Stimulated activated CD8-positive, alpha-beta memory T cell treated with anti-CD3 and anti-CD28 coated beads, Interleukin-15, amount 100 ng/mL, for 4 hours (primary cell): ENCODE measurements at places on chromosomes 2 and 18.

DNA sequence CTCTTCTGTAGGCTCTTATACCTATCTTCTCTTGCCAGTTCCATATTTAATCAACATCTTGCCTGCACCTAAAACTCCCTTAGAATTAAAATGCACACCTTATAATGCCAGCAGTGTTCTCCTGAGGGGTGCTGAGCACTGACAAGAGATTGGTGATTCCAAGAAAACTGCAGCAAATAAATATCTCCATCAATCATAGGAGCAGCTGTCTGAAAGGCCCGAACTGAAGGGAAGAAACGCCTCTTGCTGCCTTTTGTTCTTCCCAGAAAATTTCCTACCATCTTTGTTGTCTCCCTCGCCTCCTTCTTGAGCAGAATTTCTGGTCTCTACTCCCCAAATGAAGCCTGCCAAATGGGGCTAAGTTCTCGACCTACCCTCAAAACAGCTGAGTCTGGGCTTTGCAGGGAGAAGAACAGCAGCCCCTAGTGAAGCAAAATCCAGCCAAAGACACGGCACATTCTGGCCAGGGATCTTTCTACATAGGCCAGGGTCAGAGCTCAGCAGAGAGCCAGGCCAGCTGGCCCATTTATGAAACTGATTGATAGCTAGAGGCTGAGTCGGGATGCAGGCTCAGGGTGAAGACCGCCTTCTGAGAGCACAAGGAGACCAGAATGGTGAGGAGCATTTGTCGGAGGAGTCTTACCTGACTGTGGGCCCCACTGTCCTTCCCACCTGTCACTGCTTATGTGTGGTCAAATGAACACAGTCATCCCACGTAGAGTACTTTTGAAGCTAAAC lies 20.4 kb upstream of the TMEM247 start:
- DNase-seq = no peak

DNA sequence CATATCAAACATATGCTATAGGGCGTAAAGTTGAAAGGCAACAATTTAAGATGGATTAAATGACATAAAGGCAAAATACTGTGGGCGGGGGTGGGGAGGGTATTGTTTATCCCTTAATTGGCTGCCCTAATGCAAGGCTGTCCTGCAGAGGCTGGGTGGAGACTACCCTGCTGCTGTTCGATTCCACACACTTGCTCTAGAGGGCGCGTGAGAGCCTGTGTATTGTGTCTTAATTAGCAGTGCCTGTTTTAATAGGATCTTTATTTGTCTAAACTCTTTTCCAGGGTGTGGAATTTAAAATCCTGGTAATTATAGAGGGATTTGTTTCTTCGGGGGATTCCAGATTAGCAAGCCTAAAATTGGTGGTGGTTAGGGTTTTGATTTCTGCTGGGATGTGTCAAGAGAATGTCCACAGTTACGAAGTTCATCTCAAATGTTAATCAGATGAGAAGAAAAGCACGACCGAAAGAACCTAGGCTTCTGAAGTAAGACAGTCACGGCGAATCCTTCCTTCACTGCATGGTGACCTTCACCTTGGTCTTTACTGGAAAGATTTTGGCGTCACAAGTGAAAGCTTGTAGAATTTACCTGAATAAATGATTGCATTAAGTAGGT lies 103.5 kb upstream of the MAP3K20 start:
- no peak for DNase-seq

DNA sequence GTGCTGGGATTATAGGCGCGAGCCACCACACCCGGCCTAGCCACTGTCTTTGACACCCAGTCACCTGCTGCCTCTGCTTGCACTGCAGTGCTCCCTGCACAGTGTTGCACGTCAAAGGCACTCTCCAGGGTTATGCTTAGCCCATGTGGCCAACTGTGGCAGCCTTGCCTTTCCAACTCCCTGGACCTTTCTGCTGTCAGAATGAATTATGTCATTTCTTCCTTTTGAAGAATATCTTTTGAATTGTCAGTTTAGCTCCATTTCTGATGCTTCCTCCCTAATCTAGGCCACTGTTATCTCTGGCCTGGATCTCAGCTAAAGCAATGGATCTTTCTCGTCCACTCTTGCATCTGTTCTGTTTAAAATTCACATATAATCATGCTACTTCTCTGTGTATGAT lies 29.3 kb upstream of the LRRTM1 start:
- no peak for DNase-seq

DNA sequence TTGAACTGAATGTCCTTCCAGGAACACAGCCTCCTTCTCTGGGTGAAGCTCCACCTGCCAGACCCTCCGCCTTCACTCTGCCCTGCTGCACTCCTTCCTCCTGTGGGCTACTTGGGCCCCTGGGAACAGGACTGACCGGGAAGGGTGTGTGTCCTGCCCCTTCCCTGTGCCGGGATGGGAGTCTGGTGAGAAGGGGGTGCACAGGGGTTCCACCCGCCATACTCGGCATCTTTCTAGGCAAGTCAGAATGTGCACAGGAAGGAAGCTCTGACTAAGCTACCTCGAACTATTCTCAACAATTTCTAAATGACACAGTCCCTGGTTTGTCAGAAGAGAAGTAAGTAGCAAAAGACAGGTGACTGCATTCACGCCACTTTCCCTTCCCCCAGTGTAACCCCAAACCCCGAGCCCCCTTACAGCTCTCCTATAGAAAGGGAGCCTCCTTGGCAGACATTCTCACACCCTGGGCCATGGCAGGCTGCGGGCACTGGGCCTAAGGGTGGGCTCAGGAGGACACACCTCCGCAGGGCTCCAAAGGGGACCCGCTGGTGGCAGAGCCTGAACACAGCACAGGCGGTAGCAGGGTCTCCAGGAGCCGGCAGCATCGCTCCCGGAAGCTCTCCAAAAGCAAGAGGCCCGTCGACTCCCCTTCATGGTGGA lies 184.1 kb downstream of the HDAC4 start:
- DNase-seq = no peak

GRCh38 chr2:173874003-173874893 lies 90.9 kb downstream of the SP3 start:
- no peak for DNase-seq

DNA sequence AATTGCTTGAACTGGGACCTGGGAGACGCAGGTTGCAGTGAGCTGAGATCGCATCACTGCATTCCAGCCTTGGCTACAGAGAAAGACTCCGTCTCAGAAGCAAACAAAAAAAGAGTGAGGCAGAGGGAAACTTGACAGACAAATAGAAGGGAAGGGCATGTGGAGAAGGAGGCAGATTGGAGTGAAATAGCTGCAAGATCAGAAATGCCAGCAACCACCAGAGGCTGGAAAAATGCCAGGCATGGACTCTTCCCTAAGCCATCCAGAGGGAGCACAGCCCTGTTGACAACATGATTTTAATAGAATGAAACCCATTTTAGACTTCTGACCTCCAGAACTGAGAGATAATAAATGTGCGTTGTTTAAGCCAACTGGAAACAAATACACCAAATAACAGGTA lies 447.2 kb upstream of the SPHKAP start:
- no peak for DNase-seq

- no peak for DNase-seq
These were observed 387.8 kb upstream of the SLC39A10 start for GRCh38 chr2:195269220-195269619.

DNA sequence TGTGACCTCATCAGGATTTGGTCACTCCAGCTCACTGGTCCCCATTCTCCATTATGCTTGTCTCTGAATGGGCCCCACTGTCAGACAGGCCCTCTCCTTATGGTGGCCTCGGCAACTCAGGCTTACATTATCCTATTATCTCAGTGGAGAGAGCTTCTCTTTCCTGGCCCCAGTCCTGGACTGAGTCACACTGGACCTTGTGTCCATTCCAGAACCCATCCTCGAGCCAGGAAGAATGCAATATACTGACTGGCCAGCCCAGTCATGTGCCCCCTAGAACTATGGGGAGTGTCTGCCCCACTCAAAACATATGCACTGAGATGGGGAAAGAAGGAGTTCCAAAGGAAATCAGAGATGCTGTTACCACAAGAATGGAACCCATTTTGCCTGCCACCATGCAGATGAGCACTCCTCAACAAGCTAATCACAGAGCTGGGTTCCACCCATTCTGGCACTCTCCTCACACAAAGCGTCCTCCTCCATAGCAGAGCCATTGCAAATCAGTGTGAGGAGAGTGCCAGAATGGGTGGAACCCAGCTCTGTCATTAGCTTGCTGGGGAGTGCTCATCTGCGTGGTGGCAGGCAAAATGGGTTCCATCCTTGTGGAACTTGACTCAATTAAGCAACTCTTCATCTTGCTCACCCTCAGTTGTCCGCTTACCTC lies 71.9 kb downstream of the CHRNA1 start:
- no peak for DNase-seq

DNA sequence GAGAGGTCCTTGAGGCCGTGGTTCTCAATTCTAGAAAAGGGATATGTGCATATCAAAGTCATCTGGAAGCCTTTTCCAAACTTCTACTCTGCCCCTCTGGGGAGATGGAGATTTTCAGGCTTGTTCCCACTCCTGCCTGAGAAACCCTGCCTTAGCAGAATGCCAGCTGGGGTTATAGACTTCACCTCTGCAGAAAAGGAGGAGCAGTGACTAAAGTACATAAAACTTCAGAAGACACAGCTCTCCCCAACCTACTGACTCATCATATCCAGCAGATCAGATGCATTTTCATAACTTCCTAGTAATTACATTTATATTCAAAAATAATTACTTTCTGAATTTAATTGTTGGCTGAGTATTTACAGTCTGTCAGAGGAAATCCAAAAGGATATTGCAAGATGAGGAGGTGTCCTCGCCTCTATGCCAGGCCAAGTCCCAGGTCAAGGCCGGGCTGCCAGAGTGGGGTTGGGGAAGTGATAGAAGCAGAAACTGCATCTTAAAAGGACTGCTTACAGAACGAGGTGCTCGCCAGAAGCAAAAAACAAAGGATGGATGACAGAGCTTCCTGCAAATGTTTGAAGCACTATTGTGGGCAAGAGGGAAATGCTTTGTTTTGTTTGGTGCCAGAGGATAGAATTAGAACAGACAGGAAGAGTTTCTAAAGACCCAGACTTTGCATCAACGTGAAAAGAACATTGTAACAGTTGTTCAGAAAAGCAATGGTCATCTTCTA lies 75.6 kb upstream of the APCDD1 start:
- no peak for DNase-seq

- no peak for DNase-seq
These were observed 61.8 kb upstream of the STK17B start for GRCh38 chr2:196233021-196233804.

GRCh38 chr18:44503854-44504253 lies 176.8 kb upstream of the SETBP1 start:
- no peak for DNase-seq

DNA sequence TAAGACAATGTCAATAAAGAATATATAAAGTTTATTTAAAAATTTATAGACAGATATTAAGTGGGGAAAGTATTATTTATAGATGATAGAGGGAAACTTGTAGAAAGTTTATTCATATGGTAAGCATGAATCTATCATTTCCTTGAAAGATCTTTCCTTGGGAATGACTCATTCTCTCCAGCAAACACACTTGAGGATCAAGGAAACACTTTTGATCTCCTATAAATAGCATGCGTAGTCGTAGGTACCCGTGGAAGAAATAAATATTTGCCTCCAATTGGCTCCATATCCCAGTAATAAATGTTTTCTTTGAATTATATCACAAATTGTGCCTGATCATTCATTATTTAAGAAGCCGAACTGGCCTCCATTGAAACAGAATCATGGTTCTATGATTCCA lies 483.4 kb downstream of the RNF144A start:
- DNase-seq = no peak

DNA sequence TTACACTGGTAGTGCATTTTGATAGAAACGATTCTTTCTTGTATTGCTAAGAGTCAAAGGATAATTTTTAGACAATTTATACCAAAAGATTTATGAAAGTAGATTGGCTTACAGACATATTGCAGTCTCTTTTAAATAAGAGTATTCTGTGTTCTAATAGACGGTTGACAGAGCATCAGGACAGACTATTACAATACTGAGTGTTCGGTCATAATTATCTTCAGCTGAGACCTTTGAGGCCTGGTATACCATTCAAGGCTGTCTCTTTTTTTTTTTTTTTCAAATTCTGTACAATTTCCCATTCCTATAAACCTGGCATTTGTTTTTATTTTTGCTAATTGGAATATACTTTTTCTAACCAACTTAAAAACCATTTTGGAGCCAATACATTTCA lies 140.6 kb upstream of the NOSTRIN start:
- DNase-seq = no peak

GRCh38 chr2:189281201-189281600 lies 101.6 kb upstream of the COL5A2 start:
- no peak for DNase-seq

DNA sequence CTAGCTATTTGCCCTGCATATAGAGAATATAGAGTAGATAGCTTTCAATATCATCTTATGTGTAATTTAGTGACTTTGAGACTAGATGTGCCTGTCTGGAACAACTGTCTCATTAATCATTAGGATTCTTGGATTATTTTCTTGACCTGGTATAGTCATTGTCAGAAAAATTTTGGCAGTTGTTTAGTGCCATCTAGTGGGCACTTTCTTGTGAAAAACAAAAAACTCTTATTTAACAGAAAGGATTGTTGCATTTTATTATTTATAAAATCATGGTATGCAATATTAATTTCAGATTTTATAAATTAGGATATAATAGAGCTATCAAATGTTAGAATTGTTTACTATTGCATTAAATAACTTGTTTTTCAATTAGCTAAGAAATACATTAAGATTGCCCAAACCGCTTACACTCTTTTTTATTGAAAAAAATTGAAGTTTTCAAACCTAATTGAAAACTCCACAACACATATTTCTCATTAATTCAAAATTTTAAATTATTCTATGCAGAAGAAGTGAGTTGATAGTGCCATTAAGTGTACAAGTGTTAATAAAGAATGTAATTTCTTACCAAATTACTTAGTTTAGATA lies 80.3 kb downstream of the DYNAP start:
- DNase-seq = no peak

DNA sequence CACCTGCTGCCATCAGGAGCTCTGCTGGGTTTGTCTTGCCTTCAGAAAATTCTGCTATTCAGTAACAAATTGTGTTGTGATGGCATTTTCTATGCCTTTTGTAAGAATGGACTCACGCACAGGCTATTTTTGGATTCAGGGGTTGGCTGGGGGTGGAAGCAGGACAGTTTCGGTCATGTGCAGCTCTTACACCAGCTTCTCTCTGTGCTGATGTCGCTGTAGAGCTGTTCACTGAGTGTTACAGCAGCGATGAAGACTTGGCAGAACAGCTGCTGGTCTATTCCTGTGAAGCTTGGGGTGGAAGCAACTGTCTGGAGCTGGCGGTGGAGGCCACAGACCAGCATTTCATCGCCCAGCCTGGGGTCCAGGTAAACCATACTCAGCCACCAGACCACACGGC lies 49.2 kb downstream of the TRPM8 start:
- DNase-seq = no peak

DNA sequence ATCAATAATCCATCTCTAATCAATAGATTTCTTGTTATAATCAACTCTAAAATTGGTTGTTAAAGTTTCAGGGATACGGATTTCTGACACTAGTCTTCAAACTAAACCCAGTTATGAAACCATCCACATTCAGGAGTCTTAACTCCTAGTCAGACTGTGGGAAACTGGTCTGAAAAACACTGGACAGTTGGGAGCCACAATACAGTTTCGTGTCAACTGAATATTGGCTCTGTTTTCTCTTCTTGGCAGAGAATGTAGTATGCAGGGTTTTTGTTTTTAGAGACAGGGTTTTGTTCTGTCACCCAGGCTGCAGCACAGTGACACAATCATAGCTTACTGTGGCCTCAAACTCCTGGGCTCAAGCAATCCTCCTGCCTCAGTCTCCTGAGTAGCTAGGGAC lies 123.1 kb downstream of the RTTN start:
- no peak for DNase-seq
